Myocyte (in vitro differentiated cells): ENCODE measurements at places on chromosomes 4 and X. TPM values are rescaled to one million over a fixed set of nuclear protein-coding genes. Genes with fewer than 3 reads are reported as not detected.

DNA sequence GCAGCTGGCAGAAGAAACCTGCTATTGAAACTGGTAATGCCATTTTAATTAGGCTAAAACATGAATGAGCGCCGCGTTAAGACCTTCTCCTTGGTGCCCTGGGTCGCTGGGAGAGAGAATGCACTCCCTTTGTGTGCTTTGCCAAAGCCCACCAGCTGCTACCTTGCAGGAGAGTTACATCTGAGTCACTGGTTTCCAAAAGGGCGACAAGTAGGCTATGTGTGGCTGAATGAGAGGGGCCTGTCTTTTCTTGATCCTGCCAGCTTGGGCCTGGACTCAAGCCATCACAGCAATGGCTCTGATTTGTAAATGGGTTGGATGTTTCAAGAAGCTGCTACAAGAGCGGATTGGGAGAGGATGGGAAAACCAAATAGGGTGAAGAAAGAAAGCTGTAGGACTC lies 81.5 kb downstream of the NHS start:
- DNase-seq = peak; percentile 27

DNA sequence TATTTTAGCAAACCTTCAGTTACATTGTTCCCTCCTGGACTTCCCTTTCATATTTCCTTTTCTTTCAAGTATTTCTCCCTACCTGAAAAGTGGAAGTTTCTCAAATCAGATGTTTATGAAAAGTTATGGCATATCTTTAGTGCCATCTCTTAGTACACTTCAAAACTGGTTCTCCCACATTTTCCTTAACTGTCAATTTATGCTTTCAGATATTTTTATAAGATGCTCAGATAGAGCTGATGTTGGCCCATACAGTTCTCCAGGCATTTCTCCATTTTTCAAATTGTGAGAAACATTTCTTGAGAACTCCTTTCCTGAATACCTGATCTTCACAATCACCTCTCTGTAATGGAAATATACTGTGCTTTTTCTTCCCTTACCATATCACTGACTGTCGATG lies 32.5 kb upstream of the AP1AR start:
- no peak for DNase-seq

DNA sequence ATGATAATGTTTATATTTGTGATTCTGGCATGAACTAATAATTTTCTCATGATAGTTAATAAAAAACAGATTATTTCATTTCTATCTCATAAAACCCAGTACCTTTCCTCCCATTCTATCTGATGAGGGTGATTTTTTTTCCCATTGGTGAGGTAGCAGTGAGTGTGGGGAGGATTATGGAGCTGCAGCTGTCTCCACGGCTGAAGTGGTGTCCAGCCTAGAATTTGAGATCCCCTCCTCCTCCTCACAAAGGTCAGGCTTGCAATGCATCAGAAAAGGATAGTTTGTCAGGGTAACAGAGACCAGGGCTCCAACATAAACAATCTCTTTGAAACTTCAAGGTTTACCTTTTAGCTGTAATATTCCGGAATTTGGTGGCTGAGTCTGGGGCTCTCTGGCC lies 60.9 kb downstream of the C4orf51 start:
- DNase-seq = peak; percentile 74

- DNase-seq = no peak
Observed at GRCh38 chr4:154559141-154559493, 3.7 kb upstream of the FGB start.

DNA sequence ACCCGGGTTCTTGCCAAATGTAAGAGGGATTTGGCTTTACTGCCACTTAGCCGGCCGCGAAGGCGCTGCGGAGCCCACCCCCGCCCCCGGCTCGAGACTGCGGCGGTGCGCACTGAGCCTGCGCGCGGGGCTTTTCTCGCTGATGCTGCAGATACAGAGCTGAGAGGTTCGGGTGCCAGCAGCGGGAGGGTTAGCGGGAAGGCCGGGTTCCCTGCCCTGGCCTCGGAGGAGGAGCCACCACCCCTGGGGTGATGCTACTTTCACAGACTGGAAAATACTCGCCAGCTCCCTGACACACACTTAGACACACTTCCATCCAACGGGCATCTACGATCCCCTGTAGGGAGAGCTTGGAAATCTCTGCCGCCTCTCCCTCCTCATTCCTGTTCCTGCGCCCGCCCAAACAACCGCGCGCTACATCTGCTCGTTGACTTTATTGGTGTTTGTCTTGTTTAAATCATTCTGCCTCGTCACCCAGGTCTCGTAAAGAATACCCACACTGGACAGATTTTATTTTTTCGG lies 2.1 kb upstream of the PCDH7 start:
- peak; percentile 75 for DNase-seq

DNA sequence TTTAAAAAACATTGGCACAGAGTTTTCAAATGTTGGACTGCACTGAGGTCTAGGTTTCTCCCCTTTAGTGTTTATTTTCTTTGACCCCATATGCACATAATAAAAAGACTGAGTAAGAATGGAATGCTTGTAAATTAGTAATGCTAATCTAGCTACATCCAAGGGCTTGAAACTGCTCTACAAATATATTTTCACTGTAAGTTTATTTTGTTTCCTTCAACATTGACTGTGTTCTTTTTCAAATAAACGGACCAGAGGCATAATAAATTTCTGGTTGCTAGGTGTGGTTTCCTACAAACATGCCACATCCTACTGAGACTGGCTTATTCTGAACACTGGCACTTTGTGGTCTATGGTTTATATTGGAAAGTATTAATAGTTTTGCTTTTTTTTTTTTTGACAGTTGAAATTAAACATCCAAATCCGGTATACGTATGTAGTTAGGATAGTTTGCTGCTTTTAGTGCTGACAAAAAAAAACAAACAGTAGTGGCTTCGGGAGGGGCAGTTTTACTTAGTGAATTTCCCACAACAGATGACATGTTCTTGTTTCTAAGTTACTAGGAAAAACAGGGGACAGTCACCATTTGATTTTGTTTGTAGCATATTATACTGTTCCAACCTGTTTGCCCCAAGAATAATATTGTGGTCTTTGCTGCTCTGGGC lies 13.2 kb downstream of the CA5B start:
- peak; percentile 34 for DNase-seq

DNA sequence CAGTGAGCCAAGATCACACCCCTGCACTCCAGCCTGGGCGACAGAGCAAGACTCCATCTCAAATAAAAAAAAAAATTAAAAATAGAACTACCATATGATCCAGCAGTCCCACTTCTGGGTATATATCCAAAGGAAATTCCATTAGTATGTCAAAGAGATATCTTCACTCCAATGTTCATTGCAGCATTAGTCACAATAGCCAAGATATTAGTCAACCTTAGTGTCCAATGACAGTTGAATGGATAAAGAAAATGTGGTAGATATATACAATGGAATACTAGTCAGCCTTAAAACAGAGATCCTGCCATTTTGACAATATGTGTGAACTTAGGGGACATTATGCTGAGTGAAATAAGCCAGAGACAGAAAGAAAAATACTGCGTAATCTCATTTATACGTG lies 49.4 kb downstream of the C4orf46 start:
- DNase-seq = no peak

DNA sequence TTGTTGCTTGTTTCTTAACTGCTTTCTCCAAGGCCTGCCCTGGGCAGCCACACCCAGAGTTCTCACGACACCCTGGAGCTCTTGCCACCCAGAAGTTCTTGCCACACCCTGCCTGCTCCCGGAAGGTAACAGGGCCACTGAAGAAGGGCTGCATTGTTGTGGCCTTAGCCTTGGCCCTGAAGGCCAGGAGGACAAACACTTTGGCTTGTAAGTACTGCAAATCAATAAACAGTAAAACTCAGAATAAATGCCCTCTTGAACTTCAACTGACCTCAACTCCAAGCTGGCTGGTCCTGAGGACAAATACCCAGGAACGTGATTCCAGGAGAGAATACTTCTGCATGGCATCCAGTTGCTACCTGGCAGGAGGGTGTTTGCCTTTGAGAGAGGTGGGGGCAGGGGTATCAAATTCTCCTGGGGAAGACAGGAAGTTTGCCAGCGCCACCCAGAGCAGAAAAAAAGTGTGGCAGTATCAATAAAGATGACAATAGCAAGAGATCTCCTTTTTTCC lies 54.1 kb downstream of the TLR10 start:
- no peak for DNase-seq

DNA sequence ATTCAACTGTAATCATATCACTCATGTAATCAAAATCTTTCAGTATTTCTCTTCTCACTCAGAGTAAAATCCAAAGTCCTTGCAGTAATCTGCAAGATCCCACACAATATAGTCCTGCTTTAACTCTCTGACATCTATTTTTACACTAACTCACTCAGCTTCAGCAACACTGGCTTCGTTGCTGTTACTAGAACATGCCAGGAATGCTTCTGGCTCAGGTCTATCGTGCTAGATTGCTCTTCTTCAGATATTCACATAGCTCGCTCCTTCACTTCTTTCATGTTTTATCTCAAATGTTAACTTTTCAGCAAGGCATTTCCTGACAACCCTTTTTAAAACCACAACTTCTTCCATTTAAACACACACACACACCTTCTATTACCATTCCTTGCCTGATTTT lies 331.7 kb upstream of the HTR2C start:
- no peak for DNase-seq

GRCh38 chrX:23228950-23229448 lies 105.7 kb upstream of the PTCHD1 start:
- DNase-seq = peak; percentile 5

- no peak for DNase-seq
Observed at GRCh38 chr4:8135666-8136065, 22.9 kb downstream of the ABLIM2 start.

GRCh38 chr4:13347517-13348125 lies 136.5 kb downstream of the RAB28 start:
- DNase-seq = no peak

DNA sequence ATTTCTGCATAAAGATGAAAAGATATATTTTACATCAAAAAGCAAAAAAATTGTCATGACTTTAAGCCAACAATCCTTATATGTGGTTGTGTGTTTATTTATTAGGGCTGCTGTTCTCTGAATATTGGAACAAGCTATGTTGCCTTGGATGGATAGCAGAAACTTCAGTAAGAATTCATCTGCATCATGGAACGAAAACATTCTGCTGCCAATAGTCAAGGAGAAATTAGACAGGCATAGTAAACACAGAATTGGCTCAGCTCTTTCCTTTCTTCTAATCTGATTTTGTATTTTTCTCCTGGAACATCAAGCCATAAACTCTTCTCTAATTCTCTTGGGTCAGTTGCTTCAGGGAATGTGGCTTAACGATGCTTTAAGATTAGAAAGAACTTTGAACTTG lies 1257.0 kb downstream of the NLGN4X start:
- no peak for DNase-seq

DNA sequence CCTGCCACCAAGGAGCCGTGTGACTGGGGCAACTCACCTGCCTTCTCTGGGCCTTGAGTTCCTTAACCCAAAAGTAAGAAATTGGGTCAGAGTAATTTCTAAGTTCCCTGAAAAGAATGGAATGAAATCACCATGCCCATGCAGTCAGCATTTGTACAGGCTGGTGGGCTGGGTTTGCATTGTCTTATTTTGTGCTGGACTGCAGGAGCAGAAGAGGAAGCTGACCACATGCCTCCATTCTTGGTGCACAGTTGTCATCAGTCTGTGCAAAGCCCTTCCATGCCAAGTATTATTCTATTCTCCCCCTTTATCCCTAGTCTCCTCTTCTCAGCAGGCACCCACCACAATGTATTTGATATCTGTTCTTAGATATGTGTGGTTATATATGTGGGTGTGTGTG lies 56.3 kb downstream of the FHDC1 start:
- peak; percentile 62 for DNase-seq

DNA sequence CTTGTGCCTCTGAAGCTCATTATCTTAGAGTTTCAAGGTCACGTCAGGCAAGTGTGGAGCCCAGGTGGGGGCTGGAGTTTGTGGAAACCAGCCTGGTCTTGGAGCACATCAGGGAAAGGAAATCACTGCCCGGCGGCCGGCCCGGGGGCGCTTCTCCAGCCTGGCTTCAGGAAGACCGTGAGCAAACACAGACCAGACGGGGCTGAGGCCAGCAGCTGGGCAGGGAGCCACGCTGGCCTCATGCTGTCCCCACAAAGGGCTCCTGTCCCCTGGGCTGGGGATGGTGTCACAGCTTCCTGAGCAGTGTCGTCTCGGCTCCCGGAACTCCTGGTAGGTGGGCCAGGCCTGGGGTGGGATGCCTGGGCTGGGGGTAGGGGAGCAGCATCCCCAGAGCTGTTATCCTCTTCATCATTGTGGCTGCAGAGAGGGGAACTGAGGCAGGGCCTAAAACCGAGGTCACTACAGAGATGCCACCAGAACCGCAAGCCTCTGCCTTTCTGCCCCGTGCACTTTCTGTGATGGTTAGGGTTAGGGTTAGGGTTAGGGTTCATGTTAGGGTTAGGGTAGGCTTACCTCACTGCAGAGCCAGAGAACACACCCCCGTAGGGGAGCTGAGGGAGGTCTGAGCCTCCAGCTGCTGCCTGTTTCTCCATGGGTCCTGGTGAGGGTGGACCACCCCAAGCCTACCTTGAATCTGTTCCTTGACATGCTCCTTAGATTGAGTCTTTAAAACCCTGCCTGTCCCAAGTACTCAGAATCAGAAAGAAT lies 77.5 kb downstream of the HTRA3 start:
- no peak for DNase-seq

GRCh38 chrX:121356850-121357171 lies 309.4 kb downstream of the GLUD2 start:
- DNase-seq = no peak

GRCh38 chr4:121777625-121778024 lies 12.7 kb upstream of the SMIM43 start:
- no peak for DNase-seq

- no peak for DNase-seq
Observed at GRCh38 chr4:136302566-136302965, 1229.7 kb downstream of the PCDH18 start.

GRCh38 chrX:153685751-153686696 lies 1.7 kb upstream of the SLC6A8 start:
- no peak for DNase-seq

GRCh38 chr4:188138227-188138626 lies 1.0 kb upstream of the TRIML1 start:
- no peak for DNase-seq

GRCh38 chr4:20829617-20830357 lies 129.5 kb downstream of the PACRGL start:
- no peak for DNase-seq

DNA sequence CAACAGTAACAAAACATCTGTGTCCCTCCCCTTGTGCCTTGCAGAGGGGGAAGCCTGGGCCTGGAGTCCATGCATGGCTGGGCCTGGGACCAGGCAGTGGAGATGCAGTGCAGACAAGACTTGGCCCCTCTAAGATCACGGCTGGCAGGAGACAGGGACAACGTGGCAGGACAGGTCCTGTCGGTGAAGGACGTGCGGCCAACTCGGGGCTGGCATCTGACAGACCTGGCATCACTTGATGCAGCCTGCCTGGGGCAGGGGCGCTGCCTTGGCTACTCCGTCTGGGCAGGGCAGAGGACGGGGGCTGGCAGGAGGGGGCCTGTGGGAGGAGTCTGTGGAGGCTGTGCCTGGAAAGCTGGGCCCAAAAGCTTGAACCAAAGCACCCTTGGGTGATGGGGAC lies 112.1 kb downstream of the CPZ start:
- DNase-seq = no peak

- DNase-seq = no peak
Observed at GRCh38 chr4:168877511-168878491, 132.3 kb downstream of the CBR4 start.

GRCh38 chr4:22573198-22573597 lies 57.3 kb upstream of the ADGRA3 start:
- DNase-seq = peak; percentile 65

The MAGEB2 gene
- total RNA-seq = not detected in 2 replicates

The DCLK2 gene
- total RNA-seq = 15.4 and 21.5 TPM in 2 replicates

The CLIC2 gene
- total RNA-seq = 0.05 and 0.62 TPM in 2 replicates

The BTC gene
- 0.16 and 0.21 TPM in 2 replicates for total RNA-seq

The AP1AR gene
- 21.7 and 22.4 TPM in 2 replicates for total RNA-seq

The FAM9B gene
- 0.13 TPM in 1 of 2 replicates, not detected in the other for total RNA-seq

The SLC4A4 gene
- total RNA-seq = 13.3 and 13.9 TPM in 2 replicates
